ENCODE measurements at places on chromosomes 11 and 22.

DNA sequence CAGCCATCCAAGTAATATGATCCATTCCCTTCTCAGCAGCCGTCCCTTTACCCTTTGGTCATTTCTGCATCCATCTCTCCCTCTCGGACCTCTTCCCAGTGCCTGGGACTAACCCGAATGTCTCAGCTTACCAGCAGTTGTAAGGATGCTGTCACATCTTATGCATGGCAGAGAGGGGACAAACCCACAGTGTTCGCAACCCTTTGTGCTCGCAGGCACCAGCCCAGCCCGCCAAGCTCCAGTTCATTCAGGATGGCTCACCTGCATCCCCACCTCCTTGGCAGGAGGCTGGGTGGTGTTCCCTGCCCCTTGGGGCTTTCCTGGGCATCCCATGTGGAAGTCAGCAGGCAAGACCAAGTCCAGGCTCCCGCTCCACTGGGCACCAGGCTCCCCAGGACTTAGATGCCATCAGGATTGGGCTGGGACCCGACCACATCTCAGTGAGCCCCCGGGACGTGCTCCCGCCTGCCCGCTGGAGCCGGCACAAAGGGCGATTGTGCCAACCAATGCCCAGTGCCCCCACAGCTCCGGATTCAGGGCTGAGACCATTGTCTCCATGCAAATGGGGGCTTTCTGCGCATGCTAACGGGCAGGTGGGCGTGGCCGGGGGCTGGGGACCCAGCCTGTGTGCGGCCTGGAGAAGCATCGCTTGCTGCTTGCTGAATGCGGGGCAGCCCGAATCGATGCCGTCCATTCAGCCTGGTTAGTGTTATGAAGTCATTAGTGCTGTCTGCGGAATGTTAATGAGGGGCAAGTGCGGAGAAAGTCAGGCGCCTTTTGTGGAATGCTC, 108.6 kb downstream of the KCNQ1OT1 start:
- no peak for DNase-seq

- DNase-seq: no peak
Measured at GRCh38 chr22:46374663-46375474, 39.4 kb downstream of the TRMU start.

DNA sequence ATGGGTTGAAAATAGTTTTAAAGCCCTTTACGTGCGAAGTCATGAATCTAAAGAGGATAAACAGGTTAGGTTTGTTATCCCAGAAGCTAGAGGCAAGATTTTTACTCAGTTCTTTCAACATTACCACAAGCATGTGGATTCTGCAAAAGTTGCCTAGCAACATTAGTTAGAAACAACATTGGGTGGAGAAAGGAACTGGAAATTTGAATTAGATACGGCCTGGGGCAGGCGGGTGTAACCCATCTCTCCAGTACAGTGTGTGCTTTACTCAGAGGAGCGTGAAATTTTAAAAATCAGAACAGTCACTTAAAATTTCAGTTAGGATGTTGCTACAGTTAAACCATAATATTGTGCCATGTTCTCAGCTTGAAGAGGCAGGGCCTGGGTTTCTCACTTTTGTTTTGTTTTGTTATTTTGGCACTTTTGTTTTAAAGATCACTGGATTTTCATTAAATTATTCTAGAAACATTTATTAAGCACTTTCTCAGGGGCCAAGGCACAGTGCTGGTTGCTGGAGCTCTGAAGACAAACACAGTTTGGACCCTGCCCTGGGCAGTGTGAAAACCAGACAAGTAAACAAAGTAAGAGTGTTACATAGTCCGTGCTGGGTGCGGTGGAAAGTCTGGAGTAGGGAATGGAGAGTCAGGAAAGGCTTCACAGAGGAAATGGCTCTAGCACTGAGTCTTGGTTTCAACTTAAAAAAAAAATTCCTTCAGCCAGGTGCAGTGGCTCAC, 4.4 kb upstream of the WEE1 start:
- DNase-seq: peak; percentile 75

- DNase-seq: no peak
Measured at GRCh38 chr11:11279956-11280689, 72.9 kb downstream of the CSNK2A3 start.

- DNase-seq: no peak
Measured at GRCh38 chr11:12120031-12121008, 9.9 kb downstream of the MICAL2 start.

GRCh38 chr11:1549338-1550330, 22.4 kb downstream of the DUSP8 start:
- no peak for DNase-seq

GRCh38 chr22:47552024-47552423, 789.6 kb downstream of the TBC1D22A start:
- DNase-seq: no peak

DNA sequence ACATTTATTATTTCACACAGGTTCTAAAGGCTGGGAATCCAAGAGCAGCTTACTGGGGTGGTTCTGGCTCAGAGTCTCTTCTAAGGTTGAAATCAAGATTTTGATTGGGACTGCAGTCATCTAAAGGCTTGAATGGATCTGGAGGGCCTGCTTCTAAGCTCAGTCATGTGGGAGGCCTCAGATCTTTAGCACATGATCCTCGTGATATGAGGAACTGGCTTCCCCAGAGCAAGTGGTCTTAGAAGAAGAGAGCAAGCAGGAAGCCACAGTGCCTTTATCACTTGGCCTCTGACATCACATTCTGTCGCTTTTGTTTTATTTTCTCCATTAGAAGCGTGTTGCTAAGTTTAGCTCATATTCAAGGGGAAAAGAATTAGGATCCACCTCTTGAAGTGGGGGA, 88.9 kb downstream of the ARFGAP2 start:
- DNase-seq: no peak

DNA sequence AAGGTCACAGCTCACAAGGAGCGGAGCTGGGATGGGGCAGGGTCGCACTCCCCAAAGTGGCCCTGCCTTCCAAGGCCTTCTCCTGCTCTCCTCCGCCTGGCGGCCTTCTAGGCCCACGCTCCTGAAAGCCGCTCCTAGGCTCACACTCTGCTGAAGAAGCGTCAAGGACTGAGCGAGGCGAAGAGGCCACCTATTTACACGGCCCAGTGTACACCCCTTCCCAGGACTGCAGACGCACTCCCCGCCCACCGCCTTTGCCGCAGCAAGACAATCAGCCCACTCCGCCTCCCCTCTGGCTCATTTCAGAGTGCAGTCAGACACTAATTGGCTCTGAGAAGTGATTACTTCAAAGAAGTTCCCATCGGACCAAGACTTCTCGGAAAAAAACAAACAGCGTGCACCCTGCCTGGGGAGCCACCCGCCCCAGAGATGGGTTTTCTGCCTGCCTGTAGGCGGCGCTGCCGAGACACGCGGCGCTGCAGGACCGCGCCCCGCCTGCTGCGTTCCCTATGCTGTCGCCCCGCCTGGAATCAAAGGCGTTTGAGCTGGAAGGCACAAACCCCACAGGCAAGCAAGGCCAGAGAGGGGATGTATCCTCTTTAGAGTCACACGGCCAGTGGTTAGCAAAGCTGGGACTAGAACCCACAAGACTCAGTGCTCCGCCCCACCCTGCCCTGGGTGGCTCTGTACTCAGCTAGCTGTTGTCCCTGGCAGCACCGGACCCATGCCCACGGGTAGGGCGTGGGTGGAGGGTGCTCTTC, 414.8 kb downstream of the BUD13 start:
- DNase-seq: no peak

DNA sequence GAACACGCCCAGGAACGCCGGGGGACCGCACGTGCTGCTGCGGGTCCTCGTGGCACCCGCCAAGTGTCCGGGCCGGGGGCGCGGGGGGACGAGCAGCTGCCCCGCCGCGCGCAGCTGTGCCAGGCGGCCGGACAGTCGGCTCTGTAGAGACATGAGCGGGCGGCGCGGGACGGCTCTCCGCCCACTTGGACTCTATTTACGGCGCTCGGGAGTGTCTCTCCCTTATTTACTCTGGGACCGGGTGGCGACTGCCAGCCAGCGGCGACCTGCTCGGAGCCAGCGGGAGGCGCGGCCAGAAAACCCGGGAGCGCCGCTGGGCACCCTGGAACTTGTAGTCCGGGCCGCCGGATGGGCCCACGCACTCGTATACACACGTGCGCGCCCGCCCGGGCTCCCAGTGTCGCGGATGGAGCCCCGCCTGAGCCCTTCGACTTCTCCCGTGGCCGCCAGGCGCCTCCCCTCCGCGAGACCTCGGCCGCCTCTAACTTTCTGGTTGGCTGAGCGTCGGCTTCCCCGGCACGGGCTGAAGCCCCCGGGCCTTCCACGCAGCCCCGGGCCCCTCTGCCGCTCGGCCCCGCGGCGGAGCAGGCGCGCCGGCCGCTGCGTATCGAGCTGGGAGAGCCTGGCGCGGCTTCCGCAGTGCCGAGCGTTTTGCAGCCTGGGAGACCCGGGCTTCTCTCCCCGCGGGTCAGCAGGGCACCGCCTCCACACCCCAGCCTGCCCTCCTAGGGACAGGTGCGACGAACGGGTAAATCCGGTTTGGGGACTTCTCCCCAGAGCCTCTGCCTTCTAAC, at the start of gene MACROD1:
Gene MACROD1 (minus strand): TSS at position 272 of the 794 bp plus-strand sequence. CDS start 119 bp downstream, at position 153.
- peak; percentile 45 for DNase-seq

- DNase-seq: peak; percentile 33
Measured at GRCh38 chr11:73141309-73142127, 600 bp downstream of the FCHSD2 start.

DNA sequence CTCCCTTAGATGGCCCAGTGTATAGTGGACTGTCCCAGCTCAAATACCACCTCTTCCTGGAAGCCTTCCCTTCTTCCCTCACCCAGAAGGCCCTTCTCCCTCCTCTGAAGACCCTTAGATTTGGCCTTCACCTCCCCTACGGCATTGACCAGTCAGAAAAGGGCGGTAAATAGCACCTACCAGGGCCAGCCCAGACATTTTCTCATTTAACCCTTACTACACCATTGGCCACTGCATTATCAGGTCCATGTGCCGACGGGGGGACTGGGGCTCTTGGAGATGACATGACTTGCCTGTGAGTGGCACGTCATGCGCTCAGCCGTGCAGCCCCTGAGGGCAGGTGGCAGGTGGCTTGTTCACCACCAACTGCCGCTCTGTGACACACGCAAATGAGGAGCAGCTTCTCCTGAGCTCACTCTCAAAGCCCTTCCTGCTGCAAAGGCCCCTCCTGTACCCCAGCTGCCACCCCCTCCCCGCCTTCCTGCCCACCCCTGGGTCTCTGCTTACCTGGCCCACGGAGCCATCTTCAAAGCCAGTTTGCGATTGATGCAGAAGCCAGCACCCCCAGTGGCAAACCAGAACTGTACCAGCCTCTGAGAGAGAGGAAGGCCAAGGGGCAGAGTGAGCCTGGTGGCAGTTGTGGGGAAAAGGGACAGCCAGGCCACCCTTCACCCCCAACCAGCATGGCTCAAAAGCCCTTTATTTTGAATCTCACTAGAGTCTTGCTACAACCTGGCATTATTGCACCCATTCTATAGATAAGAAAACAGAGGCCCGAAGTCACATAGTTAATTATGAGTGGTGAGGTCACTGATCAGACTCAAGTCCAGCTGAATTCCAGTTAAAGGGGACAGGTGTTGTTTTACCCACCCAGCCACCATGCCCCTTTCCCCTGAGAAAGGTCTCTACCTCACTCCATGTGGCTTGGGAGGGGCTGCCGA, 9.5 kb downstream of the MFNG start:
- no peak for DNase-seq

DNA sequence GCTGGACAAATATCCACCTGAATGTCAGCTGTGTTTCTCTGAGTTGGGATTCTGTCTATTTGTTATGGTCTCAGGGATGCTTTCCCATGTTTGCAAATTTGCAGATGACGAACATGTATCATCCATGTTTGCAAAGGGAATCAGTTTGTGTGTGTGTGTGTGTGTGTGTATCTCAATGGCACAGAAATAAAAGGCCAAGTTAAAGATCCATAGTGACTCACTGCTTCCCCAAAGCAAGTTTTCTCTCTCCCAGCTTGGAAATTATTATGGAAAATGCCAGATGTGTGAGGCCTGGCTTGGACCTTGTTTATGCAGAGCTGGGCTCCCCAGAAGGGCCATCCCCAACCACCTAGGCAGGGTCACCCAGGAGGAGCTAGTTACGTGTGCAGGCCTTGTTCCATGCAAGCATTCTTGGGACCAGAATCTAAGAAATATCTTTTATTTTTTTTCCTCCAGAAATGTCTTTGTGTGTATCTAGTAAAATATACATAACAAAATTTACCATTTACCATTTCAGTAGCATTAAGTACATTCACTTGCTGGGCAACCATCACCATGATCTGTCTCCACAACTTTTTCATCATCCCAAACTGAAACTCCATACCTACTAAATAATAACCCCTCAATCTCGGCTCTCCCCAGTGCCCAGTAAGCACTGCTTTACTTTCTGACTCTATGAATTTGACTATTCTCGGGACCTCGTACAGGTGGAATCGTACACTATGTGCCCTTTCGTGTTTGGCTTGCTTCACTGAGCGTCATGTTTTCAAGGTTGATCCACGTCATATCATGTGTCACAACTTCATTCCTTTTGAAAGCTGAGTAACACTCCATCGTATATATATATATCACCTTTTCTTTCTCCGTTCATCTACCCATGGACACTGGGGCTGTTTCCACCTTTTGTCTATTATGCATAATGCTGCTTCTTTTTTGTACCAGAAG, 56.6 kb upstream of the WNT7B start:
- DNase-seq: peak; percentile 32

- no peak for DNase-seq
Measured at GRCh38 chr22:20580179-20580578, 72.8 kb downstream of the MED15 start.

DNA sequence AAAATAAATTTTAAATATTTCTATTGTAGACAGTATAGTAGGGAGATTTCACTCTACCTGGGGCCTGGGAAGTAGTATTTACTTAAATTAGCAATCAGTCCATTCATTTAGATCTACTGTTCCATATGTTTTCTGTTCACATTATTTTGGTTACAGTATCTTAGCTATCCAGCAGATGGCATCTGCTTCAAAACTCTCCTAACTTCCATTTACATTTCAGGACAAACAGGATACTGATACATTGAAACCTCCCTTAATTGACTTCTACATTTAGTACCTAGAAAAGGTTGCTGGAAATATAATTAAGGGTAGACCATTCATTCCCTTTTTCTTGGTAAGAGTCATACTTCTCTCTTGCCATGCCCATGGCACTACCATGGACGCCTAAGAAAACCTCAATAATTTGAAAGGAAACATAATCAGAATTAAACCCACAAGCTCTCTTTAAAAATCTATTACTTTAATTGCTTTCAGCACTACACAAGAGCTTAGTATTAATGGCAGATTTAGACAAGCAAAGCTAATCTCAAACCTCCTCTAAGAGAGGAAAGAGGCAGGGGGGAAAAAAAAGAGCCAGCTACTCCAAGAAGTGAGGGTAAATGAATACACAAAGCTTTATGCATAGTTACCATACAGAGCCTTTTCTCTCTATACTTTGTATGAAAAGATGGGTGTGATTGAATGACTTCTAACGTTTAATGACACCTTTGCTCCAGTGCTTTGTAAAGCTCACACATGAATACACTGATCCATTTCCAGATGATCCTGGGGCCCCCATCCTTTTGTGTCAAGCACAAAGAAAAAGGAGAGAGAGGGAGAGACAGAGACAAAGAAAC, 131.2 kb upstream of the MTMR2 start:
- no peak for DNase-seq
